Bronchial epithelial cell (primary cell): ENCODE measurements at places on chromosomes 4 and X. TPM values are rescaled to one million over a fixed set of nuclear protein-coding genes. Genes with fewer than 3 reads are reported as not detected.

- peak; percentile 75 for DNase-seq
Observed at GRCh38 chrX:69133921-69134542, 31.2 kb downstream of the PJA1 start.

DNA sequence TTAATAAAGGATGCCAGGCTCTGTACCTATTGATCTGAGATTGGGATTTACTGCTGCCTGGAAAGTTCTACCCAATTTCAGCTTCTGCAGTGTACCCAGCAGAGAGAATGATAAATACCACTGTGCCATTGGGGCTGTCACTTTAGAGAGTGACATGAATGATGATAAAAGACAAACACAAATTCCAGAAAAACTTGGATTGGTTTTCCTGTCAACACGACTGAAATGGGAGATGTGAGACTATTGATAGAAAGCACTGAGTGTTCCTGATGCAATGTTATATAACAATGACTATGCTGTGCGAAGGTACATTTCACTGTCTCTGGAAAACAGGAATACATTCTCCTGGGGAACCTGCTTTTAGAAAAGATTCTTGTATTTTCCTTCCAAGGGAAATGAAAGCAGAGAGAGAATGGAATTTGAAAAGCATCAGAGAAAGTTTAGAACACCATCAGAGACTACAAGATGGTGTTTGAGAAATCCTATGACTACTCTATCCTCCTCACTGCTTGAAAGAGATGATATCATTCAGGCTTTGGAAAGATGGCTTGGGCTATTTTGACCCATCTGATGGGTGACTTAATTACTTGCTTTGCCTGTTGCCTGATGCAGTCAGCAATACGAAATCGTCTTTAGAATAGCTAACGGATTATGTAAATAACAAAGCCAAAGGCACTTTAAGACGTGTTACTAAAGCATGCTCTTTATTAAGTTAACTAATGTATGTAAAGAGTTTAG lies 49.7 kb downstream of the MID1IP1 start:
- no peak for DNase-seq

TMEM31 gene
- not detected in 2 replicates for total RNA-seq

MAGEA4 gene
- not detected in 2 replicates for total RNA-seq

ERAS gene
- not detected in 2 replicates for total RNA-seq

SMIM20 gene
- 26.8 and 53.4 TPM in 2 replicates for total RNA-seq
